Transverse colon (tissue), 4 donors: ENCODE measurements at places on chromosomes 12 and 14.
A peak's percentile ranks its signal among the peaks of the same experiment; 100 is the strongest.

DNA sequence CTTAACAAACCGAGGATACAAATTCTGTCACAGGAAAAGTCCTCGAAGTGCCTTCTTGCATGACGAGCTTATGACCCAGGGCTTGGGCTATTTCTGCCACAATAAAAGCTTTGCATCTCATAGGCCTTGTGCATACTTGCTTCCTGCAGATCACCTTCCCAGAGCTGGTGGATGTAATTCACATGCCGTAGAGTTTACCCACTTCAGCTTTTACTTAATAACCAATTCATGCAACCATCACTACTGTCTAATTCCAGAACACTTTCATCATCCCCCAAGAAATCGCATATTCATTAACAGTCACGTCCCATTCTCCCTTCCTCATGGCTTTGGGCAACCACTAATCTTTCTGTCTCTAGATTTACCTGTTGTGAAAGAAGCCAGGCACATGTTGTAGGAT lies 9.0 kb upstream of the BDKRB1 start:
- no peak for DNase-seq

DNA sequence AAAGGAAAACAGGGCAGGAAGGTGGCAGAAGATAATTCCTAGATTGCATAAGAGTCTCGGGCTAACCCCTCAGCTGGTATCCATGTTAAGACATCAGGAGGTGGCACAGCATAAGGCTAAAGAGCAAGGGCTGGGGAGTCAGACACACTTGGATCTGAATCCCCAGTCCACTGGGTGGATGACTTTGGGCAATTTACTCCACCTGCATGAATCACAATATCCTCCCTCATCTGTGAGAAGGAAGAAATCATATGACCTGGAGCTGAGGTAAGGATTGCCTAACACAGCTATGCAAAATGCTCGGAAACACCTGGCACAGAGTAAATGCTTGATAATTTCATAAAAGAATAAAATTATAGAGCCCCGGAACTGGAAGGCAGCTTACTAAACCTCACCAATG lies 217.9 kb downstream of the PIK3C2G start:
- peak; percentile 28 for DNase-seq

DNA sequence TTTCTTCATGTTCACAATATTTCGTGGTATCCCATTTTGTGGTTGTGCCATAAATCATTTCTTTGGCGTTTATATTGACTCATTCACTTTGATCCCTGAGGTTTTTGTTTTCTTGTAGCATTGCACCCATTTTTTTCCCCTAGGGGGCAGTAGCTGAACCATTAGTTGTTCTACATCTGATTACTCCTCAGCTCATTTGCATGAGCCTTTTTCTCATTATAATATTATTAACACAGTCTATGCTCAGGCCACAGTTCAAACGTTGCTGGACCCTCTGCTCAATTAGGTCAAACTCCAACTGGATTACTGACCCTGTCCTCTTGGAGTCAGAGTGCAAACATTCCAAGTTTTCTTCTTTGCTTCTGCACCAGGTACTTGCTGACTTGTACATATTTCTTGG lies 475.4 kb upstream of the SEL1L start:
- DNase-seq: no peak

DNA sequence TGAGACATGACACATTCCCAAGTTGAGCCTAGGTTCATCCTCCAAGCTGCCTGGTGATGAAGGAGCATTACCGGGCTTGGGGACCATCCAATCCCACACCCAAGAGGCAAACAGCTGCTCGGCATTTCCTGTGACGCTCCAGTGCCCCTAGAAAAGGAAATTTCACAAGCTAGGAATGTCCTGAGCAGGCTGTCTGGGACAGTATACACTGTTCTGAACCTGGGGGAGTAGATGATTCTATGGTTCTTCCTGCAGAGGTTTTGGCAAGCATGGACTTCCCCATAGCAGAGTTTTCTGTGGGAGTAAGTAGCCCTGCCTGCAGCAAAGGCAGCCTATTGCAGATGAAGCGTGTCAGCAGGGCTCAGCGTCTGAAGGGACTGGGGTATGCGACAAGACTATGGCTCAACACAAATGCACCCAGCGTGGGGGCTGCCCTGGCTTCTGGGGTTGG lies 47.4 kb upstream of the SRSF5 start:
- DNase-seq: peak; percentile 37

DNA sequence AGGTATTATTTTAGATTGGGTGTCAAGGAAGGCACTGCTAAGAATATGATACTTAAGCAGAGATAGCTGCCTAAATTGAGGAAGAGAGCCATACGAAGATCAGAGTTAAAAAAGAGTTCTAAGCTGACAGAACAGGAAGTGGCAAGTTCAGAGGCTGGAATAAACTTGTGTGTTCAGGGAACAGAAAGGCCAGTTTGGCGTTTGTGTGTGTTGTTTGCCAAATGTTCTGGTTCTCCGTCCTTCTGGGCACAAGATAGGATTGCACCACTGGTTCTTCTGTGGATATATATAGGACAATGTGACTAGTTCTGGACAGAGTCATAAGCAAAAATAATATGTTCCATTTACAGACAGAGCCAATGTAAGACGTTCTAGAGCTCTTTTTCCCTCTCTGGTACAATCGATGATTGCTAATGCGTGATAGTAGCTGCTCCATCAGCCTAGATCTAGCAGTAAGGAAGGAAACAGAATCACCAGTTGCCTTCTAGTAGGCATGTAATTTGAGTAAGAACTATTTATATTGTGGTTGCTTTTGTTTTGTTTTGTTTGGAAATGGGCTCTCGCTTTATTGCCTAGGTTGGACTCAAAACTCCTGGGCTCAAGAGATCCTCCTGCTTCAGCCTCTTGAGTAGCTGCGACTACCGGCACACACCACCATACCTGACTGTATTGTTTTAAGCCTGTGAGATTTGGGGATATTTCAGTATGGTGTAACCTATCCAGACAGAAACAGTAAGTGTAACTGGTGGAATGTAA lies 7.4 kb downstream of the BBS10 start:
- DNase-seq: no peak

- DNase-seq: peak; percentile 32
These were observed 7.6 kb upstream of the BRMS1L start for GRCh38 chr14:35818346-35819115.

GRCh38 chr14:101591582-101591981 lies 30.3 kb downstream of the DIO3 start:
- no peak for DNase-seq

GRCh38 chr14:32635061-32635719 lies 303.5 kb upstream of the NPAS3 start:
- no peak for DNase-seq

GRCh38 chr14:64212666-64213065 lies 81.5 kb downstream of the ESR2 start:
- no peak for DNase-seq

GRCh38 chr14:22594156-22594716 lies 3.9 kb upstream of the ABHD4 start:
- DNase-seq: no peak

DNA sequence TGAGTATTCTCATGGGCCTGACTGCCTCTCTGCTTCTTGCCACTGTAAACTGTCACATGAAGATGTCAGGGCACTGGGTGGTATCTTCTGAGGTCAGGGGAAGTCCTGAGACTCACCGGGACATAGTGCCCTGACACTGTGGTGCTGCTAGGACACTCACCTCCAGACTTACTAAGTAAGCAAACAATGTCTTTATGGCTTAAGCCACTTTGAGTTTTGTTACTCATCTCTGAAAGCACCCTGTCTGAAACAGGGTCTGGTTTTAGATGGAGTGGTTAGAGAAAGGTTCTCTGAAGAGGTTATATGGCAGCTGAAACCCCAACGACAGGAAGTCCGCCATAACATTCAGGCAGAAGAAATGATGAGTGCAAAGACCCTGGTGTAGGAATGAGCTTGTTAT lies 22.7 kb downstream of the GPR19 start:
- no peak for DNase-seq

DNA sequence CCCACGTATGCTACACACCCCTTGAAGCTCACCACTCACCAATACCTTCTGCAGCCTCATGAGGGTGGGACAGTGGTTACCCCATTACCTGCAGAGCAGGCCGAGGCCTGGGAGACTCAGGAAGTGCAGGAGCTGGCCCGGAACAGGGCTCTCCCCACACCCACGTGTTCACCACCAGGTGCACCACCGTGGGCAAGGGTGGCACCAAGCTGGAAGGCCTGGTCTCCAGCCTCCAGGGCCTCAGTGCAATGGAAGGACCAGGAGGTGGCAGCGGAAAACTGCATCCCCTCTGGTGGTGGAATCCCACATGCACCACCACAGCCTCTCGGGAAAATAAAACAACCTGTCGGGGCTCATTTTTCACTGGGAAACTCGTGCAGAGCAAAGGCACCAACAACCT lies 36.4 kb downstream of the ITPK1 start:
- no peak for DNase-seq

GRCh38 chr12:125129179-125129571 lies 63.9 kb downstream of the AACS start:
- no peak for DNase-seq

DNA sequence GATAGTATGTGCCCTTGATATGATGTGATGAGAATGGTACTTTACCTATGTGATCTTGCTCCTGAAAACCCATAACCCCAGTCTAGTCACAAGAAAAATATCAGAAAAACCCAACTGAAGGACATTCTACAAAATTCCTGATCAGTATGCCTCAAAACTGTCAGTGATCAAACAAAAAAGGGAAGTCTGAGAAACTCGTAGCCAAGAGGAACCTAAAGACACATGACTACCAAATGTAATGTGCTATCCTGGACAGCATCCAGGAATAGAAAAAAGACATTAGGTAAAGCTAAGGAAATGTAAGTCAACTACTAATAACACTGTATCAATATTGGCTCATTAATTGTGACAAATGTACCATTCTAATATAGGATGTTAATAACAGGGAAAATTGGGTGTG lies 4.1 kb upstream of the WIF1 start:
- no peak for DNase-seq

- no peak for DNase-seq
These were observed 20.2 kb downstream of the TMX1 start for GRCh38 chr14:51260225-51260624.

DNA sequence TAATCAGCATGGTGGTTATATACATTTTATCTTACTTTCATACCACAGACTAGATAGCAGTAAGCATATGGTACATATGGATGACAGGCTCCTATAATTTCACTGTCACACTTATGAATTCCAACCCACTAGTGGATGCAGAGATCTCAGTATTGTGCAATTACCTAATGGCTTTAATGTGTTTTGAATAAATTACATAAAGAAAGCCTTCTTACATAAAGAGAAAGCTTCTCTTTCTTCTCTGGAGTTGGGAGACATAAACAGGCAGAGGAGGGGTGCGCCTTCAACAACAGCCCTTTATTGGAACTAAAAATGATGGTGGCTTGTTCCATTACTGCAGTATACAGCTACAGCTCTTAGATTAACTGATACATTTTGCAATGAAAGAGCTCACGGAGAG lies 52.6 kb downstream of the SAV1 start:
- no peak for DNase-seq

GRCh38 chr12:3016191-3016590 lies 57.0 kb downstream of the TEAD4 start:
- no peak for DNase-seq

GRCh38 chr12:45186762-45187161 lies 29.1 kb upstream of the ANO6 start:
- no peak for DNase-seq

DNA sequence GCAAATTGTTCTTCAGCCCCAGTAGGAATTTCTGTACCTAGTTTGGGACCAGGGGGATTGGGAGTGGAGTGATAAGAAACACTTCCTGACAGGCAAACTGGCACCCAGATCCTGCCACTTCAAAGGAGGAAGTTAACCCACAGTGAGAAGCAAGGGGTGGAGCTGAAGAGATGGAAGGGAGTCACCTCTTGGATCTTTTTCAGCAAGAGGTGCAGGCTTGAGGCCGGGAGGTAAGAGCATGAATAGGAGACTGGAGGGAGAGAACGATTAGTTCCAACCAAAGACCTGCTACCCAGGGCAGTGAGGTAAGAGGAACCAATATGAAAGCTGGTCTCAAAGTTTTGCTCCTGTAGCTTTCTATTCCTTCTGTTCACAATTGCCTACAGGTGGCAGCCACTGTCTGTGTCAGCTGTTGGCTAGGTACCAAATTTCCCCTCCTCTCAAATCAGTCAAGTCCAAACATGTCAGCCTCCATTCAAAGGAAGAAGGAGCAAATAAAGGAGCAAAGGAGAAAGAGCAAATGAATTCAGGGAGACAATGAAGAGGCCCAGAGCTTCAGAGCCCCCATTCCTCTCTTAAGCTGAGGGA lies 14.9 kb upstream of the TAC3 start:
- DNase-seq: no peak

- no peak for DNase-seq
These were observed 220.0 kb upstream of the GRIP1 start for GRCh38 chr12:66898700-66899469.

GRCh38 chr12:122835750-122836026 lies 431 bp downstream of the HIP1R start:
- peak; percentile 50 for DNase-seq

GRCh38 chr14:103530390-103530789 lies 1.4 kb downstream of the TRMT61A start:
- no peak for DNase-seq

- DNase-seq: no peak
These were observed 83.8 kb downstream of the GALNT9 start for GRCh38 chr12:132245521-132246101.

- DNase-seq: no peak
These were observed 108.5 kb downstream of the NRXN3 start for GRCh38 chr14:78278464-78279250.

DNA sequence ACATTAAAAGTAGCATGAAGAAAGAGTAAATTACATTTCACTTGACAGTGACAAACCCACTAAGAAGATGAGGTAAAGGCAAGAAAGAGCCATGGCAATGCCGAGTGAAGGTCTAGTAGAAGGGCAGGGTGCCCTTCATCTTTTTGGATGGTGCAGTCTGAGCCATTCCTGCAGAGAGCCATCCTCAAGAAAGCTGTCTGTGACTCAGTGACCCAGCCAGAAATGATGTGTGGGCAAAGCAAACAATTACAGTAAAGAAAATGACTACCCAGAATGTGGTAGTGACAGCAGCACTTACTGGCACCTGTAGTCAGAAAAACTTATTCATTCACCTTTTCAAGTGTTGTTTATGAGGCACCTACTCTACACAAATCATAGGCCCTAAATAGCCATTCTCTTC lies 281.7 kb downstream of the DUSP6 start:
- DNase-seq: no peak
